ENCODE measurements at places on chromosomes 2 and 18. TPM values are rescaled to one million over a fixed set of nuclear protein-coding genes. Genes with fewer than 3 reads are reported as not detected.

MC2R gene
- total RNA-seq, result 0.05 TPM

GALNT13 gene
- total RNA-seq, result not detected

IL1RL2 gene
- total RNA-seq, result not detected

ZNF396 gene
- total RNA-seq, result 2.8 TPM

CCDC150 gene
- total RNA-seq, result 19.0 TPM

RHBDD1 gene
- total RNA-seq, result 25.3 TPM

- peak; percentile 2 for DNase-seq
- H3K36me3 ChIP-seq, result no peaks in the 10 kb centered on the region
- no peak overlapping the region for H3K4me3 ChIP-seq
- H3K27me3 ChIP-seq, result no peaks in the 10 kb centered on the region
- H3K4me1 ChIP-seq, result no peaks in the 10 kb centered on the region
Measured at GRCh38 chr2:235827585-235827992, 333.7 kb downstream of the AGAP1 start.

- no peaks in the 10 kb centered on the region for H3K4me1 ChIP-seq
- H3K27me3 ChIP-seq, result no peaks in the 10 kb centered on the region
- DNase-seq, result no peak
Measured at GRCh38 chr2:215635788-215636139, 199.9 kb upstream of the FN1 start.

DNA sequence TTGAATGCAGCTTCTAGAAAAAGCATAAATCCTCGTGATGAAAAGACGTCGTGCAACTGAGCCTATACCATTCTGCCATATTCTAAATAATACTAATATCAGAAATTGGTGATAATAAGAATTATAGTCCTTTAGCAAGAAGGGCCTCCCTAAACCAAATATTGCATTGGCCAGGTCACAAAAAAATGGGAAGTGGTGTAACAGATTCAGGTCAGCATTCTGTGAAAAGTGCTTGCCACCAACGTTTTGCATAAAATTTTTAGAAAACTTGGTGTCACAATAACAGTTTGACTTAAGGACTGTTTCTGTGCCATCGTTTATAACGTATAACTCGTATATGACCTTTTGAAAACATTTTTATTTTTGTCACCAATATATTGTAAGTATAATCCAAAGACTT is 603.6 kb downstream of the CPS1 start:
- no peaks in the 10 kb centered on the region for H3K27me3 ChIP-seq
- H3K4me1 ChIP-seq, result no peaks in the 10 kb centered on the region
- DNase-seq, result no peak
- H3K4me3 ChIP-seq, result no peak overlapping the region
- no peaks in the 10 kb centered on the region for H3K36me3 ChIP-seq

DNA sequence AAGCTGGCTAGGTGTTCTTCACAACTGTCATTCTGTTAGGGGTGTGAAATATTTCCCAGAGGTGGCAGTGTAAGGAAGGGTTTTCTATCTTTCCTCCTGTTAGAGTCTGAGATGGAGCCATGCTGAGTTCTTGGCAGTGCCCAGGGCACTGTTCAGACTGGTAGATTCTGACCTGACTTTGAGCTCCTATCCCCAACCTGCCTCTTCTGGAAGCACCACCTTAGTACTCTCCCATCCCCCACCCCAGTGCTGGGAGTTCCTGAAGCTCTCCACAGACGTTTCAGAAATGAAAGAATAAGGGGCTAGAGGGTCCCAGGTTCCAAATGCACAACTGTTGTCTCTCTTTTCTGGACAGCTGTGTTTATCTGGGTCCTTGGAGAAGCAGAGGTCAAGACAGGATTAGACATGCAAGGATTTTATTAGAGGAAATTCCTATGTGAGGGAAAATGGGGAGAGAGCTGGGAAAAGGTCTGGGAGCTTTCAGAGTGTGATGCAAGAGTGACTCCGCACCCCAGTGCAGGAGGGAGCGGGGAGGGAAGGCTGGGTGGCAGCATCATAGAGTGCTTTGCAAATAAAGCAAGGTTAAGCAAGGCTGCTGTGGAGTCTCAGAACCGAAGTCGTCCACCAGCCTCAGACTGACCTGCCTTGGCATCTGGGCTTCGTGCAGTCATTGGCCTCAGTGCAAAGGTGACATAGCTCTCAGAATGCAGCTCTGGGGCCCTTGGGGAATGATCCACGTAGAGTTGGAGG is 75.5 kb downstream of the SLC4A3 start:
- no peaks in the 10 kb centered on the region for H3K36me3 ChIP-seq
- H3K27me3 ChIP-seq, result peaks cover 8% of the 10 kb centered on the region
- no peak overlapping the region for H3K27ac ChIP-seq
- DNase-seq, result no peak

DNA sequence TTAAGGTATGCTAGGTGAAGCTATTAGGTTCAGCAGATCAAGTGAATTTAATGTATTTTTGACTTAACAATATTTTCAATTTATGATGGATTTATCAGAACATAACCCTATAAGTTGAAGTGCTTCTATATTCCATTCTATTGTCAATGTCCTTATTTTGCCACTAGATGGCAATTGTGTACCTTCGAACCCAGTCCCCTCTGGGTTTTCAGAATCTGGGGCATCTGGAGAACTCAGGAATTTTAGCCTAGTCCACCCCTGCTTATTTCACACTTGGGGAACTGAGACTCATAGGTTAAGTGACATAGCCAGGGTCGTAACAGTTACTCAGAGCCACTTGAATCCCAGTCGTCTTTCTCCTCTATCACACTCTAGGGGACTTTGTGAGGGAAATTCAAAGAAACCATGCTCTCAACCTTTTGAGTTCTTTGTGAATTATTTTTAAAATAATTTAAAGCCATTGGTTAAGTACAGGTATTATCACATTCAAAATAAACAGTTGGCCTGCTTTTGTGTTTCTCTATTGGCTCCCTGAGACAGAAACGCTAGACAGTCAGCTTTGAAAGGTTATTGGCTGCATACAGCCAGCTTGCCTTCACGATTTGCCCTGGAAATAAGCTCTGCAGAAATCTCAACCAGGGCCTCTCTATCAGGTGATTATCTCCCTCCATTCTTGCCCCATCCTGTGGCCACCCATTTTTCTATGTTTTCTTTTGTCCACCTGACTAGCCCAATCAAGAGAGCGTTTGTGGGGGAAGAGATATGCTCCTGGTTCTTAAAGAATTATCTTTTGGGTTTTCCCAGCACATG is 145.0 kb downstream of the TTC27 start:
- no peak overlapping the region for H3K27ac ChIP-seq
- no peaks in the 10 kb centered on the region for H3K27me3 ChIP-seq
- no peaks in the 10 kb centered on the region for H3K4me1 ChIP-seq
- H3K4me3 ChIP-seq, result no peak overlapping the region
- no peaks in the 10 kb centered on the region for H3K36me3 ChIP-seq

DNA sequence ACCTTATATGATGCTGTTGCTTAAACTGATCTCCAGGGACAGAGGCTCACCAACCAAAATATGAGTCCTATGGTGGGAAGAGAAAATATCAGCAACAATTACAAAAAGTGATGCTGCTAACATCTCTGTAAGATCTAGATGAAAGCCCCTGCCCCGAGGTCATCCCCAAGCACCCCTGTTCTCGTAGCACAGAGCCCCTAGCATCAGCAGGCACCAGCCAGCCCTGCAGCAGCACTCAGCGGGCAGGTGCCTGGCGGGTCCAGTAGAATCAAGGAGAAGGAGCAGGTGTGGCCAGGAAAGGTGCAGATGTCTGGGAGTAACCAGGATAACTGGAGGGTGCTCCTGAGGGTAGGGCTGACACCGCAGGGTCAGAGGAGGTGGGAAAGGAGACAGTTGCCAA is 474.2 kb upstream of the MYT1L start:
- no peak overlapping the region for H3K4me3 ChIP-seq
- no peak for DNase-seq
- no peaks in the 10 kb centered on the region for H3K4me1 ChIP-seq
- no peaks in the 10 kb centered on the region for H3K36me3 ChIP-seq
- peaks cover 5% of the 10 kb centered on the region for H3K27me3 ChIP-seq

DNA sequence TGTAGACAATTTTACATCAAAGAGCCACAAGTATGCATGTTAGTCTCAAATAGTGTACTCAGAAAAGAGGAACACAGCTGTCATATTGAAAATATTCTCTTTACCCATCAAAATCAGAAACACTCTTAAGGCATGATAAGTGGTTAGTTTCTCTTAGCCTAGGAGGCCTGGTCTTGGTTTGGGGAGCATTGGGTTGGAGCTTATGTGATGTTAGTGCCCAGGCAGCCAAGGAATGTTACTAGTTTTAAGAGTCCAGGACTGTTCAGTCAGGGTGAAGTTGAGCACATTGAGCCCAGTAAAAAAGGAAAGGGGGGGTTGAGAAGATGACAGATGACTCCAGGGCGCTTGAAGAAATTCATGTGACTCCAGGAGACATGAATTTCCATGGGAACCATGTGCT is 340.6 kb downstream of the HRH4 start:
- no peak for DNase-seq
- no peak overlapping the region for H3K4me3 ChIP-seq
- no peaks in the 10 kb centered on the region for H3K36me3 ChIP-seq
- no peaks in the 10 kb centered on the region for H3K27me3 ChIP-seq
- no peaks in the 10 kb centered on the region for H3K4me1 ChIP-seq

- DNase-seq, result no peak
- H3K27me3 ChIP-seq, result peaks cover 6% of the 10 kb centered on the region
- H3K27ac ChIP-seq, result no peak overlapping the region
- H3K36me3 ChIP-seq, result no peaks in the 10 kb centered on the region
- no peaks in the 10 kb centered on the region for H3K4me1 ChIP-seq
Measured at GRCh38 chr2:85875350-85876050, 13.3 kb downstream of the ST3GAL5 start.

DNA sequence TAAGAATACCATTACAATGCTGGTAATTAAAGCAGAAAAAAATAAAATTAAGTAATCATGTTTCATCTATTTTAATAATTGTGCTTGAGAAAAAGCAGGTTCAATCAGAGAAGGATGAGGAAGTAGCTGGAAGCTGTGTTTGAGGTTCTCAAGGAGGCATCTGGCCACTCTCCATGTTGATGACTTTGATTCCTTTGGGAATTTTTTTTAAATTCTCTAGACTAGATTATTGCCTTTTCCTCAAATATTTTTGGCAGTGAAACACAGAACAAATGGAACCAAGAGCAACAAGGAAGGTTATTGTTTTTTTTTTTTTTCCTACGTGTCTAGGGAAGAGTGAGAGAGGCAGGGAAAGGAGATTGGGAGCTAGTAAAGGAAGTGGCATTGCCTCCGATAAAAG is 99.9 kb upstream of the NRP2 start:
- H3K27me3 ChIP-seq, result no peaks in the 10 kb centered on the region
- no peak overlapping the region for H3K27ac ChIP-seq
- no peaks in the 10 kb centered on the region for H3K36me3 ChIP-seq
- H3K4me3 ChIP-seq, result no peak overlapping the region

- no peak for DNase-seq
- H3K27ac ChIP-seq, result no peak overlapping the region
- H3K4me1 ChIP-seq, result peaks cover 16% of the 10 kb centered on the region
- H3K4me3 ChIP-seq, result no peak overlapping the region
- H3K36me3 ChIP-seq, result no peaks in the 10 kb centered on the region
- no peaks in the 10 kb centered on the region for H3K27me3 ChIP-seq
Measured at GRCh38 chr2:42042631-42043355, 5.0 kb upstream of the PKDCC start.

- no peaks in the 10 kb centered on the region for H3K27me3 ChIP-seq
- H3K27ac ChIP-seq, result no peak overlapping the region
- H3K4me1 ChIP-seq, result peaks cover 6% of the 10 kb centered on the region
- no peaks in the 10 kb centered on the region for H3K36me3 ChIP-seq
Measured at GRCh38 chr18:32351032-32351431, 119.7 kb downstream of the GAREM1 start.

DNA sequence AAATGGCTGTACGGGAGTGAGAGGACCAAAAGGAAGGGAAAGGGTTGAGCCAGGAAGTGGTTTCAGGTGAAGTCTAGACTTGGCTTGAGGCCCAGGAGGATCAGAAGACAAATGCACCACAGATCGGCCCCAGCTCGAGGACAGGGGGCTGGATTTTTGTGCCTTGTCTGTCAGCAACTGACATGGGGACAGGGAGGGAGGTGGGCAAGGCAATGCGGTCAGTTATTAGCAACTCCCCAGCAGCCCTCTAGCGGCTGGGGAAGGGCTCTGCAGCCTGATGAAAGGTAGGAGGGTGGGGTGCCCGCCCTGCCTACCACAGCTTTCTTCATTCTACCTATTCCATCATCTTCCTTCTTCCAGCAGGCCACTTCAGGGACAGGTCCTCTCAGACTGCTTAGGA is 50.0 kb downstream of the CPO start:
- no peak overlapping the region for H3K4me3 ChIP-seq
- no peaks in the 10 kb centered on the region for H3K27me3 ChIP-seq
- H3K4me1 ChIP-seq, result no peaks in the 10 kb centered on the region
- H3K36me3 ChIP-seq, result no peaks in the 10 kb centered on the region

DNA sequence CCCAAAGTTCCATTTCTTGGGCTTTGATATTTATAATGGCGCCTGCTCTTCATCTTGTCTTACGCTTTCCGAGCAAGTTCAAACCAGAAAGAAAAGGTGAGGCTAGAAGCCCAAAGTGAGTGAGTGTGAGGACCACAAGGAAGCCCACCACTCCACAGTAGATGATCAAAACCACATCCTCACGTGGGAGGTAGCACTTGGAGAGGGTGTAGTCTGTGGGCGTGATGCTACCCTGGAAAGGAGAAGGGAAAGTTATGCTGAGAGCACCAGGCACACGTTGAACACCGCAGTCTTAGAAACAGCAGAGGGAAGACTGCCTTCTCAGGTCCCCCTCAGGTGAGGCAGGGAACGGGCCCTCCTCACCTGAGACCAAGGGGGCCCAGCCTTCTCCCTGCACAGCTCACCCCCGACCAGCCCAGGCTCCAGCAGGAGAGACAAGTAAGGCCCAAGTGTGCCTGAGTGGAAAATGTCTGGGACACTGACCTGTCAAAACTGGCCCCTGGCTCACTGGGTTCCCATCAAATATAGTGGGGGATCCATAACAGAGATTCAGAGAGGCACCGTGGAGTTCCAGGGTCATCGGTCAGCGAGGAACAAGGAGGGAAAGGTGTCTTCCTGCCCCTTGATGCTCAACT is 23.6 kb downstream of the MPPE1 start:
- H3K27ac ChIP-seq, result no peak overlapping the region
- no peaks in the 10 kb centered on the region for H3K4me1 ChIP-seq
- H3K36me3 ChIP-seq, result no peaks in the 10 kb centered on the region
- no peak for DNase-seq
- H3K27me3 ChIP-seq, result no peaks in the 10 kb centered on the region

DNA sequence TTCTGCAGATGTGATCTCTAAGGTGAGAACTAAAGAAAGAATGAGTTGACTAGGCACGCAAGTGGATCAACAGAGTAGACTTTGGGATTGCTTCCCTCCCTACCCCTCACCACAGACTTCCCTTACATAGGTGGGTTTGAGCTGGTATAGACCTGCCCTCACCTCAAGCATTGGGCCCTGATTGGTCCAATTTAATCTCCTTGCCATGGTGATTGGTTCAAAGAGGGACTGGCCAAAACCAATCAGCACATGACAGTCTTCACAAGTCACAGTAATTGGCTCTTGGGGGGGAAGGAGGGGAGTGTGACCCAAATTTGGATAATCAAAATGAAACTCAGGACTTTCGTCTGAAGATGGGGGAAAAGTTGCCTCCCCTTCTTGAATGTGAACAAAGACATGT is 36.6 kb upstream of the LNPK start:
- no peak for DNase-seq
- H3K27me3 ChIP-seq, result peaks cover 9% of the 10 kb centered on the region
- H3K27ac ChIP-seq, result no peak overlapping the region
- H3K4me1 ChIP-seq, result no peaks in the 10 kb centered on the region

GRCh38 chr2:96218508-96219131 is 10.0 kb upstream of the STARD7 start:
- no peak overlapping the region for H3K4me3 ChIP-seq
- H3K27me3 ChIP-seq, result no peaks in the 10 kb centered on the region

- no peak for DNase-seq
- H3K4me1 ChIP-seq, result no peaks in the 10 kb centered on the region
- H3K27ac ChIP-seq, result no peak overlapping the region
- H3K27me3 ChIP-seq, result no peaks in the 10 kb centered on the region
Measured at GRCh38 chr2:145644820-145645302, 1124.9 kb upstream of the ZEB2 start.
